ENCODE measurements at places on chromosomes 2 and 18. TPM values are rescaled to one million over a fixed set of nuclear protein-coding genes. Genes with fewer than 3 reads are reported as not detected.

Gene PSD4
- 2.0 TPM for total RNA-seq

Gene TUBA4A
- 68.5 TPM for total RNA-seq

Gene TBR1
- not detected for total RNA-seq

Gene STARD6
- total RNA-seq: not detected

Gene TRIM54
- total RNA-seq: 157 TPM
